GM23248 (cell line): ENCODE measurements at places on chromosomes 6 and 20. TPM values are rescaled to one million over a fixed set of nuclear protein-coding genes. Genes with fewer than 3 reads are reported as not detected.

GRCh38 chr6:80341330-80341729 lies 234.9 kb downstream of the BCKDHB start:
- H3K36me3 ChIP-seq, result no peaks in the 10 kb centered on the region
- no peak overlapping the region for H3K4me3 ChIP-seq
- no peak overlapping the region for H3K27ac ChIP-seq
- no peaks in the 10 kb centered on the region for H3K27me3 ChIP-seq

DNA sequence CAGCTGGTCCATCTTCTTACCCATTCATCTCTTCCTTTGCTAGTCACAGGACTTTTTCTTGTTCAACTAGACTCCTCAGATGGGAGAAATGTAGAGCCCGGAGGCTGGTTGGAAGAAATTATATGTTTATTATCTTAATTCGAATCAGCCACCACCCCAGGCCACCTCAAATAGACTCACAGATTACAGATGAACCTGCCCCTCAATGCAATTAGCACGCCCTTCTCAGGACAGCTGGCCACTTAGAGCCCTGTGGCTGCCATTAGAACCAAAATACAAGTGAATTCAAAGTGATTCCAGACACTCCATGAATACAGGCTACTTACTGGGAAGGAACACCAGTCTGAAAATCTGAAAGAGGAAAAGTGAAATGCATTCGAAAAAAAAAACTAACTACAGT lies 176.4 kb downstream of the MAFB start:
- H3K27me3 ChIP-seq, result no peaks in the 10 kb centered on the region
- H3K4me1 ChIP-seq, result peaks cover 48% of the 10 kb centered on the region
- DNase-seq, result no peak
- no peak overlapping the region for H3K4me3 ChIP-seq
- H3K27ac ChIP-seq, result 0 out of 2 replicates have a peak overlapping the region, but pooled peaks have one; percentile 5

Gene TULP1
- not detected in 2 replicates for total RNA-seq

- H3K4me1 ChIP-seq, result no peaks in the 10 kb centered on the region
- DNase-seq, result no peak
- no peak overlapping the region for H3K27ac ChIP-seq
Observed at GRCh38 chr6:106750142-106750918, 121.0 kb downstream of the QRSL1 start.

DNA sequence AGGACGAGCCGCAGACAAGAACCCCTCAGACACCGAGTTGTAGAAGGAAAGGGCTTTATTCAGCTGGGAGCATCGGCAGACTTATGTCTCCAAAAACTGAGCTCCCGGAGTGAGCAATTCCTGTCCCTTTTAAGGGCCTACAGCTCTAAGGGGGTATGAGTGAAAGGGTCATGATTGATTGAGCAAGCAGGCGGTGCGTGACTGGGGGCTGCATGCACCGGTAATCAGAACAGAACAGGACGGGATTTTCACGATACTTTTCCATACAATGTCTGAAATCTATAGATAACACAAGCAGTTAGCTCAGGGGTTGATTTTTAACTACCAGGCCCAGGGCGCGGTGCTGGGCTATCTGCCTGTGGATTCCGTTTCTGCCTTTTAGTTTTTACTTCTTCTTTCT lies 226.4 kb upstream of the PLCB4 start:
- no peak for DNase-seq
- H3K4me1 ChIP-seq, result 0 out of 2 replicates have a peak, but pooled peaks cover 2% of the 10 kb centered on the region
- no peak overlapping the region for H3K4me3 ChIP-seq
- no peaks in the 10 kb centered on the region for H3K27me3 ChIP-seq

DNA sequence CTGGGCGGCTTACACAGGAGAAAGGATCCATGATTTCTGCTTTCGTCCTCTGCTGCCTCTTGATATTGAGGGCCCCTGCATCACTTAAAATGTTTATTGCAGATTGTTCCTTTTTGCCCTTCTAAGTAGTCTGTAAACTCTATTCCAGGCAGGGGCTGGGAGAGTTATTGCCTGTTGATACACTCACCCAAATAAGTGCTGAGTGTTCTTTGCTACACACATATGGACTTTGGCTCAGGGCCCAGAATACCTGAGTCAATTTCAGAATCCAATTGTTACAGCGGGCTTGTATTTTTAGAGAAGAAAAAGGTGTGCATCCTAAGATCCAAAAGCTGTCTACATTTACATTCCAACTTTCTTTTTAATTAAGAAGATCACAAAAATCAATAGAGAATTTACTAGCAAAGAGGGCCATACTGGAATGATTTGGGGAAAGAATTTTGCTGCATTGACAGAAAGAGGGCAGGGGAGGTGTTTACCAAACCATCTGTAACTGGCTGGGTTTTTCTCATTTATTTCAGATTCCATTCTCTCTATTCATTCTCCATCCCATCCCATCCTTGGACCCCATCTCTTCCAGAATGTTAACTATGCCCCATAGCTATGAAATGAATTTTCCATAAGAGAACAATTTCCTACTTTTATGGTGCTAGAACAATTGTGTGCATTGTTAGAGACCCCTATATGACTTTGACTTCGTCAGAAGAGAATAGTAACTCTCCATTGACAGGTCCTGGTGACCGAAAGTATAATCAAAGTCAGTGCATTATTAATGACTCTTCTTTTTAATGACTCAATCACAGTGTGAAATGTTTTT lies 959.9 kb upstream of the FLRT3 start:
- no peaks in the 10 kb centered on the region for H3K36me3 ChIP-seq
- H3K4me1 ChIP-seq, result no peaks in the 10 kb centered on the region
- H3K4me3 ChIP-seq, result no peak overlapping the region
- no peak for DNase-seq

DNA sequence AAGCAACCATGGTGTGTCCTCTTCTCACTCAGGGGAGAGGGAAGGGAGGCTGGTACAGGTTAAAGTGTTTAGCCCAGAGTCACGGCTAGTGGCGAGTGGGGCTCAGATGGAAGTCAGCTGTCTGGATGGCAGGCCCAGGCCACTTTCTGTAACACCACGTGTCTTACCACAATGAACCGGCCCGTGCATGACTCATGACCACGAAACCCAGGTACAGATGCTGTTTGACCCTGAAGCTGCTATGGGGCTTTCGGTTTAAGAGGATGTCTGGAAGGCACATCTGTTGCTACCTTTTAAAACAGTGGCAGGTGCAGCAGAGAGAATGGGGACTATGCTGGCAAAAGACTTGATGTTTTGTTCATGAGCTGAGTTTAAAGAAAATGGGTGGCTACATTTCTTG lies 36.5 kb upstream of the MPC1 start:
- peaks cover 21% of the 10 kb centered on the region; the same call in 1 of the 2 replicates for H3K36me3 ChIP-seq
- no peak for DNase-seq
- no peaks in the 10 kb centered on the region for H3K4me1 ChIP-seq
- no peaks in the 10 kb centered on the region for H3K27me3 ChIP-seq
- no peak overlapping the region for H3K4me3 ChIP-seq
- H3K27ac ChIP-seq, result no peak overlapping the region

GRCh38 chr6:54846243-54846856 lies at the start of gene FAM83B:
FAM83B (plus strand) TSS chr6:54846771; CDS start chr6:54870247, 23,476 bp downstream.
- no peaks in the 10 kb centered on the region for H3K4me1 ChIP-seq
- no peak within 1 kb of the TSS for H3K27ac ChIP-seq
- H3K4me3 ChIP-seq, result no peak within 1 kb of the TSS
- peaks cover 43% of the 10 kb centered on the region for H3K27me3 ChIP-seq

DNA sequence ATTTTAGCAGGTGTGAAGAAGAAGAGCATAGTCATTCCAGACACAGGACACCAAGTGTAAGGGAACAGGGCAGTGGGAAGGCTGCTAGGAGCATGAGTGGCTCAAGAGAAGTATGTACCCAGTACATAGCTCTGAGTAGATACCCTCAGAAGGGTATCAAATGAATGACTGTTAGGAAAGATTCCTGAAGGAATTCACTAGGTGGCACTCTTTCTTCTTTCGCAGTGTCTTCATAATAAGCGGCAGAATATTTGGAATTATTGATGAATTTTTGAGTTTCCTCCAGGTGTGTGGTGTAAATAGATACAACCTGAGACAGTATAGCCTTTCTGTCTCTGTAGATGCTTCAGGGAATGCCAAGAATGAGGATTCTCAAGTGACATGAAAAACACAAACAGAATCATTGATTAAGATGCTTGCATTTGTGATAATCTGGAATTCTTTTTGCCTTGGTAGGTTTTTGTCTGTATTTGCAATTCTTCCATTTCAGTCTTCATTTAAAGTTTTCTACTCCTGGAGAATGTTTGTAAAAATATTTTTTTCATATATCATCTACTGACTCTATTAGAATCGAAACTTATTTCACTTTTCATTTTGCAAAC lies 264.3 kb upstream of the RIMS1 start:
- H3K27me3 ChIP-seq, result no peaks in the 10 kb centered on the region
- no peak overlapping the region for H3K27ac ChIP-seq
- DNase-seq, result peak; percentile 40
- no peaks in the 10 kb centered on the region for H3K36me3 ChIP-seq
- H3K4me3 ChIP-seq, result no peak overlapping the region

Gene WFDC12
- not detected in 2 replicates for total RNA-seq

- no peaks in the 10 kb centered on the region for H3K36me3 ChIP-seq
- no peak overlapping the region for H3K4me3 ChIP-seq
- peaks cover 14% of the 10 kb centered on the region; the same call in 1 of the 2 replicates for H3K27me3 ChIP-seq
- no peaks in the 10 kb centered on the region for H3K4me1 ChIP-seq
- peak; percentile 82 for DNase-seq
Observed at GRCh38 chr20:22684072-22684762, 99.8 kb upstream of the FOXA2 start.

Gene TCP11
- not detected in 2 replicates for total RNA-seq

GRCh38 chr6:142694054-142694453 lies 250.9 kb downstream of the HIVEP2 start:
- no peaks in the 10 kb centered on the region for H3K27me3 ChIP-seq
- H3K4me1 ChIP-seq, result peaks cover 32% of the 10 kb centered on the region
- H3K4me3 ChIP-seq, result no peak overlapping the region; the same call in 1 of the 2 replicates
- DNase-seq, result peak; percentile 61

DNA sequence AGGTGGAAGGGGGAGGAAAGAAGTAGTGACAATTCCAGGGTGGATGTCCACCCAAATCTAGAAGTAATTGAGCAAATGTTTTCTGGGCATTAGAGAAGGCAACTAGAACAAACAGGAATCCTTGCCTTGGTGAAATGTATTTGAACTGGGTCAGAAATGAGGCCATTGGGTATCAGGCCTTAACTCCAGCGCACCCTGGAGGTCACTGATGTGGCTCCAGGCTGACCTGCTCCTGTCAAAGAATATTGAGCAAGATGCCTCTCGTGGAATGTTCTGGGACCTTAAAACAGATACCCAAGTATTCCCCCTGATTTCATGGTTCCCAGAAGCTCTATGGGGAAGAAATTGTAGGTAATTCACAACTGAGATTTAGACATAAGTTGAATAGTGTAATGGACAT lies 6.9 kb downstream of the HLA-DPB1 start:
- DNase-seq, result peak; percentile 67
- H3K4me3 ChIP-seq, result no peak overlapping the region
- H3K36me3 ChIP-seq, result no peaks in the 10 kb centered on the region
- H3K27ac ChIP-seq, result no peak overlapping the region

- H3K4me3 ChIP-seq, result no peak overlapping the region
- H3K36me3 ChIP-seq, result no peaks in the 10 kb centered on the region
- DNase-seq, result peak; percentile 39
- no peak overlapping the region for H3K27ac ChIP-seq
- H3K4me1 ChIP-seq, result no peaks in the 10 kb centered on the region
- no peaks in the 10 kb centered on the region for H3K27me3 ChIP-seq
Observed at GRCh38 chr6:3549314-3549940, 92.6 kb upstream of the SLC22A23 start.

GRCh38 chr6:169164986-169165385 lies 88.7 kb downstream of the THBS2 start:
- DNase-seq, result no peak
- no peaks in the 10 kb centered on the region for H3K27me3 ChIP-seq
- H3K36me3 ChIP-seq, result no peaks in the 10 kb centered on the region
- no peak overlapping the region for H3K27ac ChIP-seq
- H3K4me1 ChIP-seq, result peaks cover 22% of the 10 kb centered on the region

Gene NKAPL
- 0.97 and 1.9 TPM in 2 replicates for total RNA-seq

DNA sequence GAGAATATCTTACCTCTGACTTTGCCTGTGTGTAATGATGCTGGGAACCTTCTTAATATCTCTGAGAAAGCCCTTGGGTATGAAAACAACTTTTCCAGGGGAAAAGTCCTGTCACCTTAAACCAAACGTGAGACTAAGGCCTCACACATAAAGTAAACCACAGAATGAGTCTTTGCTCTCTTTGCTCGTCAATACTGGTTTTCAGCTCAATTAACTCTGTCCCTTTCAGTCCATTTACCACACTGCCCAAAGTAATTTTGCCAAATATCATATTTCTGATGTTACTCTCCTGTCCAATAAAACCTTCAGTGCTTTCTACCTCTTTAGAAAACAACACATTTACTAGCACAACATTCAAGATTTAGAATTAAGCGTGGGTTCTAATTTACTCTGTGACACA lies 100.5 kb upstream of the HMGCLL1 start:
- no peak overlapping the region for H3K27ac ChIP-seq
- DNase-seq, result no peak
- no peaks in the 10 kb centered on the region for H3K36me3 ChIP-seq
- H3K4me1 ChIP-seq, result no peaks in the 10 kb centered on the region

- H3K27ac ChIP-seq, result no peak overlapping the region
- no peak for DNase-seq
- H3K27me3 ChIP-seq, result no peaks in the 10 kb centered on the region; the same call in 1 of the 2 replicates
- H3K4me3 ChIP-seq, result no peak overlapping the region
Observed at GRCh38 chr6:159819098-159819497, 19.0 kb downstream of the PNLDC1 start.

DNA sequence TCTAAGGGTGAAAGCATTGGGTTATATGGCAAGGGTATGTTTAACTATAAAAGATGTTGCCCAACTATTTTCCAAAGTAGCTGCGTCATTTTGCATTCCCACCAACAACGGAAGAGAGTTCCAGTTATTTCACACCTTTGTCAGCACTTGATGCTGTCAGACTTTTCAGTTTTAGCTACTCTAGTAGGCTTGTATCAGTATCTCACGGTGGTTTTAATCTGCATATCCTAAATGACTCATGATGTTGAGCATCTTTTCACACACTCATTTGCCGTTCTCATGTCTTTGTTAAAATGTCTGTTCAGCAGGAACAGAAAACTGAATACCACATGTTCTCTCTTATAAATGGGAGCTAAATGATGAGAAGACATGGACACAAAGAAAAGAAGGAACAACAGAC lies 122.3 kb downstream of the RNASET2 start:
- no peak overlapping the region for H3K4me3 ChIP-seq
- no peaks in the 10 kb centered on the region for H3K36me3 ChIP-seq
- DNase-seq, result no peak
- no peaks in the 10 kb centered on the region for H3K4me1 ChIP-seq
- H3K27me3 ChIP-seq, result no peaks in the 10 kb centered on the region
- H3K27ac ChIP-seq, result no peak overlapping the region

Gene HLA-DRB5
- total RNA-seq, result not detected in 2 replicates

- DNase-seq, result no peak
- H3K4me1 ChIP-seq, result no peaks in the 10 kb centered on the region
- no peak overlapping the region for H3K4me3 ChIP-seq
- H3K27me3 ChIP-seq, result no peaks in the 10 kb centered on the region
Observed at GRCh38 chr6:147874322-147874721, 365.8 kb downstream of the SAMD5 start.

Gene CTAGE9
- total RNA-seq, result not detected in 2 replicates

DNA sequence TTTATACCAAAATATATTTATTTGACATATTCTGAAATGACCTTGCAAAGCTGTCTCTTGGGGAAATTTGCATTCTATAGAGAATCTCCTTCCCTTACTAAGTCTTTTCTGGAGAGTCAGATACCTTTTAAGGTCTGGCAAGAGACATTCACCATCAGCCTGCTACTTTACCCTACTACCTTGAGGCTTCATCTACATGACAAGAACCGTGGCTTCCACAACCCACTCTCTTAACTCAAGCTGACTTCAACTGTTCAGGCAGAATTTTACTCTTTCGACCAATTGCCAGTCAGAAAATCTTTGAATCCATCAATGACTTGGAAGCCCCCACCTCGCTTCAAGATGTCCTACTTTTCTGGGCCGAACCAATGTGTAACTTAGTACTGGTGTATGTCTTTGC lies 314.2 kb downstream of the LAMA2 start:
- no peak overlapping the region for H3K4me3 ChIP-seq
- H3K36me3 ChIP-seq, result 0 out of 2 replicates have a peak, but pooled peaks cover 3% of the 10 kb centered on the region
- H3K27me3 ChIP-seq, result no peaks in the 10 kb centered on the region
- H3K27ac ChIP-seq, result no peak overlapping the region

Gene BPIFB1
- total RNA-seq, result not detected in 2 replicates
